ENCODE measurements at places on chromosomes 5 and 9. TPM values are rescaled to one million over a fixed set of nuclear protein-coding genes. Genes with fewer than 3 reads are reported as not detected.
A peak's percentile ranks its signal among the peaks of the same experiment; 100 is the strongest.

Gene ACSL6
- 0.71 TPM for total RNA-seq

- H3K27me3 ChIP-seq, result no peaks in the 10 kb centered on the region
- no peaks in the 10 kb centered on the region for H3K36me3 ChIP-seq
- DNase-seq, result no peak
- no peak overlapping the region for H3K4me3 ChIP-seq
- no peak overlapping the region for H3K27ac ChIP-seq
Measured at GRCh38 chr5:121108725-121109124, 644.6 kb downstream of the PRR16 start.

Gene ANKDD1B
- 1.7 TPM for total RNA-seq

- H3K27ac ChIP-seq, result no peak overlapping the region
- no peaks in the 10 kb centered on the region for H3K36me3 ChIP-seq
- no peaks in the 10 kb centered on the region for H3K27me3 ChIP-seq
Measured at GRCh38 chr9:131700765-131701435, 39.0 kb downstream of the RAPGEF1 start.

Gene CTXN3
- not detected for total RNA-seq

DNA sequence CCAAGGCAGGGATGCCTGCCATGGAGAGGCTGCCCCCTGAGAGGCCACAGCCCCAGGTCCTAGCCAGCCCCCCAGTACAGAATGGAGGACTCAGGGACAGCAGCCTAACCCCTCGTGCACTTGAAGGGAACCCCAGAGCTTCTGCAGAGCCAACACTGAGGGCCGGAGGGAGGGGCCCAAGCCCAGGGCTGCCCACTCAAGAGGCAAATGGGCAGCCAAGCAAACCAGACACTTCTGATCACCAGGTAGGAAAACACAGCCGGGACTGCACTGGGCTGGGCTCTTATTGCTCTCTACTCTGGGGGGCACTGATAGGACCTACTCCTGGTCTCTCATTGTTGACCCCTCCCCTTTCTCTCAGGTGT, 3.2 kb downstream of the RELL2 start:
- DNase-seq, result peak; percentile 70
- no peaks in the 10 kb centered on the region for H3K27me3 ChIP-seq

DNA sequence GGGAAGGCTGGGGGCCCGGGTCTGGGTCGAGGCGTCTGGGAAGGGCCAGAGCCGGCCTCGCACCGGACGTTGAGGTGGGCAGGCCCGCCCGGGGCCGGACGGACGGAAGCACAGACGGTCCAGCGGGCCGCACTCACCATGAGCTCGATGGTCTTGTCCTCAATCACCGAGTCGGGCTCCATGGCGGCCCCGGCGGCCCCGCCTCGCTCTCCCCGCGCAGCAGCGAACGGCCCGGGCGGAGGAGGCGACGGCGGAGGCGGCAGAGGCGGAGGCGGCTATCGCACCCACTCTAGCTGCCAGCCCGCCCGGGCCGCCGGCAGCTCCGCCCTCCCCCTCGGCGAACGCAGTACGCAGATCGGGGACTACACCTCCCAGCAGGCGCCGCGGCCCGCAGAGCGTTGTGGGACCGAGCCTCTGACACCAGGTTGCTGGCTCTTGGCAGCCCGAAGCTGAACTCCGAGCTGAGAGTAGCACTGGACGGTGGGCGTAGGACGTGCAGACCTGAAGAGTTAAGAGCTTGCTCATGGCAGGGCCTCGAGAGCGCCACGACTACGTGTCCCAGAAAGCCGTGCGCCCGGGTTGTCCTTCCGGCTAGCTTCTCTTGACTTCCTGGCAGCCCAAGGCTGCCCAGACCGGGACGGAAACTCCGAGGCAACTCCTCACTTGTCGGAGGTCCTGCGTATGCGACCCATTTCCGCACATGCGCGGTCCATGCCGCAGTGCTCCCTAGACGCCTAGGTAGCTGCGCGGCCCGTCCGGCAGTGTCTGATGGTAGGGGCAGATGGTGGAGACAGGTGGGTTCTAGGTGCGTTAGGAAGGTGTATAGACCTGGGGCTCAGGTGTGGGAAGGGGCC, at the start of gene FBXW11:
FBXW11 (minus strand) TSS at position 318 of the 854 bp plus-strand sequence; CDS start at position 182, 136 bp downstream.
- peaks cover 47% of the 10 kb centered on the region for H3K4me1 ChIP-seq
- no peaks in the 10 kb centered on the region for H3K36me3 ChIP-seq
- peak within 1 kb of the TSS; percentile 99 for H3K27ac ChIP-seq
- H3K27me3 ChIP-seq, result no peaks in the 10 kb centered on the region
- DNase-seq, result peak; percentile 97

GRCh38 chr9:18012170-18012569, 433.3 kb downstream of the SH3GL2 start:
- no peaks in the 10 kb centered on the region for H3K27me3 ChIP-seq
- H3K36me3 ChIP-seq, result no peaks in the 10 kb centered on the region
- no peak for DNase-seq
- no peaks in the 10 kb centered on the region for H3K4me1 ChIP-seq
- no peak overlapping the region for H3K27ac ChIP-seq
- H3K4me3 ChIP-seq, result no peak overlapping the region

DNA sequence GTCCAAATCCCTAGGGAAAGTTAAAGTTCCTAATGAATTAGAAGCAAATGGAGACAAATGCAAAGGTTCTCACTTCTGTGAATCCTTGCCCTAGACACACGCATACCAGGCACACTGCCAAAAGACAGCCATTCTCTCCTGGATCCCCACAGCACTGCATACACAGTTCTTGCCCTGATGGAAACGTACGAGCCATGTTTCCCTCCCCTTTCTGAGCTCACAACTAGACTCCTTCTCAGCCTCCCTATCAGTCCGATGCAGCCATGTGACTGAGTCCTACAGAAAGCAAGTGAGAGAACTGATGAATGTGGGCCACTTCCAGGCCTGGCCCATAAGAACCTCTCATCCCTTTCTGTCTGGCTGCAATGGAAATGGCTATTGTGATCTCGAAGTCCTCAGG, 92.0 kb downstream of the ZNF608 start:
- H3K4me1 ChIP-seq, result peaks cover 67% of the 10 kb centered on the region
- H3K27ac ChIP-seq, result no peak overlapping the region
- no peak for DNase-seq
- no peaks in the 10 kb centered on the region for H3K27me3 ChIP-seq
- H3K36me3 ChIP-seq, result no peaks in the 10 kb centered on the region
- no peak overlapping the region for H3K4me3 ChIP-seq

- no peaks in the 10 kb centered on the region for H3K36me3 ChIP-seq
- no peaks in the 10 kb centered on the region for H3K27me3 ChIP-seq
- no peak overlapping the region for H3K27ac ChIP-seq
- no peak overlapping the region for H3K4me3 ChIP-seq
- no peaks in the 10 kb centered on the region for H3K4me1 ChIP-seq
- DNase-seq, result no peak
Measured at GRCh38 chr5:69011910-69012309, 81.9 kb upstream of the SLC30A5 start.

DNA sequence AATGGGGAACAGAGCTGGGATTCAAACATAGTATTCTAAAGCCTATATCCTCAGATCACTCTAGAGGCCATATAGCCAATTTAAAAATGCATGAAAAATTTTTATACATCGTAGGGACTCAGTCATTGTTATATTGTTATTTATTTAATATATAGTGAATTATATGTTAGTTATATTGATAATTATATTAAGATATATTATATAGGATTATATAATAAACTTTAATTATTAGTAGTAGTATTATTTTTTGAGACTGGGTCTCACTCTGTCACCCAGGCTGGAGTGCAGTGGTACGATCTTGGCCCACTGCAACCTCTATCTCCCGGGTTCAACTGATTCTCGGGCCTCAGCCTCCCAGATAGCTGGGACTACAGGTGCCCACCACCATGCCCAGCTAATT, 65.7 kb upstream of the DPYSL3 start:
- no peaks in the 10 kb centered on the region for H3K27me3 ChIP-seq
- no peaks in the 10 kb centered on the region for H3K36me3 ChIP-seq
- DNase-seq, result no peak
- H3K4me3 ChIP-seq, result no peak overlapping the region

DNA sequence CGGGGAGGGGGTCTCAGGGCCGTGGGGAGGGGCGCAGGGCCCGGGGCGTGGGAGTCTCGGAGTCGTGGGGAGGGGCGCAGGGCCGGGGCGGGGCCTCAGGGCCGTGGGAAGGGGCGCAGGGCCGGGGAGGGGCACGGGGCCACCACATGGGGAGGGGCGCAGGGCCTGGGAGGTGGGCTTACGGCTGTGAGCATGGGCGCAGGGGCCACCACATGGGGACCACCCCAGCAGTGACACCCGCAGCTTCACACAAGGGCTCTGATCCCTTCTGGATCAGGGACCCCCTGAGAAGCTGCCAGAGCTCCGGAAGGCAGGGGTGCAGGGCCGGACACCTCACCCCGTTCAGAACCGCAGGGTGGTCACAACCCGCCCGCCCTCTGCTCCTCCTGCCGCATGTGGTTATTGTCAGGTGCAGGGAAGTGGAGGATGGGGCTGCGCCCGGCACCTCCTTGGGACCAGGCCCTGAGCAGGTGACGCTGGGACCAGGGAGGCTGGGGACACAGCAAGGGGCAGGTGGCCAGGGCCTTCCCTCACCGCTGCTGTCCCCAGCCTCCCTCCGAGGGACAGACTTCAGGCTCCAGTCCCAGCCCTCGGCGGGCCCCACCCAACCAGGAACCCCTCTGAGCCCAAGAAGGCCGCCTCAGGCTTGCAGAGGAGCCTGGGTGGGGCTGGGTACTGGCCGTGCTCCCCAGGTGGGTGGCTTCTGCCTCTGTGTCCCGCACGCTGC, 53.7 kb downstream of the EXD3 start:
- no peaks in the 10 kb centered on the region for H3K27me3 ChIP-seq
- no peak for DNase-seq
- H3K4me1 ChIP-seq, result no peaks in the 10 kb centered on the region
- no peak overlapping the region for H3K4me3 ChIP-seq
- H3K36me3 ChIP-seq, result no peaks in the 10 kb centered on the region

GRCh38 chr9:38727497-38728001, 7.6 kb upstream of the FAM240B start:
- no peaks in the 10 kb centered on the region for H3K4me1 ChIP-seq
- peak; percentile 36 for DNase-seq

DNA sequence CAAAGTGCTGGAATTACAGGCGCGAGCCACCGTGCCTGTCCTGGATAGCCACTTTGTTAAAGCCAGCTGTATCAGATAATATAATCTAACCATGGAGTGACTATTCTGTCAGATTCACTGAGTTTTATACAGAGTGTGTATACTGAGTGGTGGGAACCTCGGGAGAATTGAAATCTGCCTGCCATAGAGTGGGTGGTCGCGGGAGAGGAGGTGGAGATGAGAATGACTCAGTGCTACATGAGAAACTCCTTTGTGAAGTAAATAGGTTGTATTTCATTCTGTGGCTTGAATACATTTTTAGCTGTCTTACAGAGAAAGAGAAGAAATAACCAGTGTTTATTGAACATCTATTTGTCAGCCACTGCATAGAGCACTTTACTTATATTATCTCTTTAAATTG, 26.4 kb downstream of the ATP6V0E1 start:
- H3K4me3 ChIP-seq, result no peak overlapping the region
- peaks cover 38% of the 10 kb centered on the region for H3K4me1 ChIP-seq
- no peak for DNase-seq
- H3K27ac ChIP-seq, result no peak overlapping the region
- H3K36me3 ChIP-seq, result no peaks in the 10 kb centered on the region

DNA sequence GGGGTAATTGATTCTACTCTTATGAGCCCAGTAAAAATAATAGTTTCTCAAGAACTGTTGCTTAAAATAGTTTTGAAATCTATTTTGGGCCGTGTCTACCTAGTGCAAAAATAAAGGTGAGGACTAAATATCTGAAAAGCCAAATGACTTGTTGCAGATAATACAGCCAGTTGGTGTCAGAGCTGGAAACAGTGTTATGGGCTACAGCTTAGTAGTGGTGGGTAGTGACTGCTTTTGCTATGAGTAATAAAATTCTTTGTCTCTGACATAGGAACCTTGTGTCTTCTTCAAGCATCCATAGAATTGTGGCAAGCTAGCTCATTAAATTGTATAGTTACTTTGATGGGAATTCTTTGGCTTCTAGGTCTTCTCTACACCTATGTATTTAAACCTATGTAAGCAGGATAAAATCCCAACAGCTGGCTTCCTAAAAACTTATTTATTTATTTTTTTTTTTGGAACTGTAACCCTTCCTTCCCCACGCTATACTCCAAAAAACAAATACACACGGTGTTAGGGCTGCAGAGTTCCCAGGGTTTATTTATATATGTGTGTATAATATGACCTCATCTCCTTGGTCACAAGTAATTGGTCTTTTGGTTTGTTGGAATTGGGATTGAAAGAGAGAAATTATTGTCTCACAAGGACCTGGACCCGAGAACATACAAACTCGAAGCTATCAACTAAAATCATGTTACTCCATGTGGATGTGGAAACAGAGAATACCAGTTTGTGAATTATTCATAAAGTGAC, 138.0 kb downstream of the NUDT12 start:
- H3K4me3 ChIP-seq, result no peak overlapping the region
- H3K27ac ChIP-seq, result peak overlapping the region; percentile 75
- no peak for DNase-seq
- H3K4me1 ChIP-seq, result peaks cover 5% of the 10 kb centered on the region
- H3K36me3 ChIP-seq, result no peaks in the 10 kb centered on the region

DNA sequence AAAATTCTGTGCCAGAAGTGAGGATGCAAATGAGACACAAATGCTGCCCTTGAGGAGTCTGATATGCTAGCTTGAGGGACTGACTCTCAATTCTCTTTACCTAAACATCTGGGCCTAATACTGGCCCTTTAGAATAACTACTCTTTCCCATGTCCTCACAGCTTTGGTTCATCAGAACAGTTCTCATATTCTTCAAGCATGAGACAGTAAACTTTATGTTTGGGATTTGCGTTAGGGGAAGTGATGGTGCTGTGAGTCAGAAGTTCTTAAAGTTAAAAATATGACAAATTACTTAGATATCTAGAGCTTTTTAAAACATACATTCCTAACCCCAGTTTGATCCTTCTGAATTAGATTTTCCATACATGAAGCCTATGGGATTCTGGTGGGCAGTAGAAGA, 665.0 kb upstream of the RGMB start:
- H3K4me1 ChIP-seq, result no peaks in the 10 kb centered on the region
- no peaks in the 10 kb centered on the region for H3K27me3 ChIP-seq
- no peak for DNase-seq
- H3K27ac ChIP-seq, result no peak overlapping the region
- no peak overlapping the region for H3K4me3 ChIP-seq

Gene ELAVL2
- total RNA-seq, result not detected

Gene TMEM267
- total RNA-seq, result 25.1 TPM

GRCh38 chr9:12819436-12820185, 44.8 kb downstream of the LURAP1L start:
- H3K4me1 ChIP-seq, result peaks cover 12% of the 10 kb centered on the region
- no peak overlapping the region for H3K27ac ChIP-seq
- no peaks in the 10 kb centered on the region for H3K36me3 ChIP-seq
- no peak overlapping the region for H3K4me3 ChIP-seq
- DNase-seq, result no peak
- H3K27me3 ChIP-seq, result no peaks in the 10 kb centered on the region

- peak overlapping the region; percentile 85 for H3K27ac ChIP-seq
- H3K36me3 ChIP-seq, result no peaks in the 10 kb centered on the region
- DNase-seq, result peak; percentile 33
- peaks cover 15% of the 10 kb centered on the region for H3K4me1 ChIP-seq
- H3K4me3 ChIP-seq, result peak overlapping the region; percentile 76
Measured at GRCh38 chr5:180860273-180860886, 696 bp downstream of the ZFP62 start.

DNA sequence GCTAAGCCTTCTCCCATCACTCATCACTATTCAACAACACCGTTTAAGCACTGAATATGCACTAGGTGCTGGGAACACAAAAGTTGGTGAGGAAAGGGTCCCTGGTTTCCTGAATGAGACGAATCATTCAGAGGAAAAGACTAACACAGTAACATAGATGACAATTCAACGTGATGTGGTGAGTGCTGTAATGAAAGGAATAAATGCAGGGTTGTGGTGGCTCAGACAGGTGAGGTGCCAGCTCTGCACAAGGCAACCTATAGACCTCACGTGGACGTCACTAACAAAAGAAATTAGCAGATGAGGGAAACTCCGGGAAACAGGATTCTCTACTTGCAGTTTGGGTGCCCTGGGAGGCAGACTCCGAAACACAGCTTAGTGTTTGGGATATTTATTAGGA, 40.0 kb upstream of the ERBIN start:
- no peaks in the 10 kb centered on the region for H3K4me1 ChIP-seq
- DNase-seq, result no peak

Gene EPB41L4B
- 70.5 TPM for total RNA-seq

All from thyroid gland (tissue), 4 donors.